Fibroblast of skin of right biceps (primary cell): ENCODE measurements at places on chromosomes 12 and 14.

- no peak for DNase-seq
These were observed 28.3 kb upstream of the ETFBKMT start for GRCh38 chr12:31631023-31631724.

GRCh38 chr14:36657399-36658122 lies 4.1 kb upstream of the PAX9 start:
- no peak for DNase-seq

DNA sequence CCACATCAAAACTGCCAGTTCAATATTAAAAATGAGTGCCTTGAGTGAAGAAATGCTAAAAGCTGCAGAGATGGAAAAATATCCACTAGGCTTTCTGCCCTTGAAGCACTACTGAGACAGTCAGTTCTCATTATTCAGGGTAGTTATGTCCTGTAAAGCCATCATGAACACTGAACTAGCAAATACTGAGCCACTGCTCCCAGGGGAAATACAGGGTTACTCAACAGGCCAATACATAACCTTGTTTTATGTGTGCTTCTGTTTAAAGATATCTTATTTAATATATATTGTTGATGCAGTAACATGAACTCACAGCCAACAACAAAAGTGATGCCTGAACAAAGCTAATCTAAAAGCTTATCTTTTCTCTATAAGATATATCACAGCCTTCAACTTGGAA lies 3.3 kb downstream of the RAD52 start:
- DNase-seq = no peak

GRCh38 chr14:100776681-100777365 lies 49.1 kb upstream of the MEG3 start:
- no peak for DNase-seq

DNA sequence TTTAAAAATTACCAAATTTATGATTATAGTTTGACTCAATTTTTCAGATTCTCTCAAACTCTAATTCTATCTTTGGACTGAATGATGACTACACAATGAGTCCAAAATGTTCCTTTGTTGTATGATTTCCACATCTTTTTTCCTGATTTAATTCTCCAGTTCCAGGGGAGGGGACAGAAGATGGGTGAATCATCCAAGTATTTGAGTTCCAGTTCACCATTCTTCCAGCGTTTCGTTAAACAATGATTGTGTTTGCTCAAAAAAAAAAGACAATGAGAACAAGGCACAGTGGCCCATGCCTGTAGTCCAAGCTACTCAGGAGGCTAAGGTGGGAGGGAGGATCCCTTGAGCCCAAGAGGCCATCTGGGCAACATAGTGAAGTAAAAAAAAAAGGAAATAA lies 23.8 kb downstream of the BAZ1A start:
- peak; percentile 72 for DNase-seq

- DNase-seq = no peak
These were observed 457.6 kb upstream of the RGS6 start for GRCh38 chr14:71474301-71475265.

- no peak for DNase-seq
These were observed 1.2 kb upstream of the HECTD1 start for GRCh38 chr14:31208546-31209424.

DNA sequence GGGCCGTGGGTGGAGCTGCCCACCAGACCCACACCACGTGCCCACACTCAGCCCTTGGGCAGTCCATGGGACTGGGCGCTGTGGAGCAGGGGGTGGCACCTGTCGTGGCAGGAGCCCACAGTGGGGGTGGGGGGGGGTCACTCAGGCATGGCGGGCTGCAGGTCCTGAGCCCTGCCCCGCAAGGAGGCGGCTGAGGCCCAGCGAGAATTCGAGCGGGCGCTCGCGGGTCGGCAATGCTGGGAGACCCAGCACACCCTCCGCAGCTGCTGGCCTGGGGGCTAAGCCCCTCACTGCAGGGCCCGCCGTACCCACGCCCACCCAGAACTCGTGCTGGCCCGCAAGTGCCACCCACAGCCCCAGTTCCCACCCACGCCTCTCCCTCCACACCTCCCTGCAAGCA lies 132.6 kb upstream of the GARIN2 start:
- DNase-seq = no peak

- peak; percentile 94 for DNase-seq
These were observed 105.3 kb upstream of the FOXG1 start for GRCh38 chr14:28661171-28661772.

GRCh38 chr14:23033251-23033727 lies 1.4 kb downstream of the PSMB5 start:
- DNase-seq = no peak

DNA sequence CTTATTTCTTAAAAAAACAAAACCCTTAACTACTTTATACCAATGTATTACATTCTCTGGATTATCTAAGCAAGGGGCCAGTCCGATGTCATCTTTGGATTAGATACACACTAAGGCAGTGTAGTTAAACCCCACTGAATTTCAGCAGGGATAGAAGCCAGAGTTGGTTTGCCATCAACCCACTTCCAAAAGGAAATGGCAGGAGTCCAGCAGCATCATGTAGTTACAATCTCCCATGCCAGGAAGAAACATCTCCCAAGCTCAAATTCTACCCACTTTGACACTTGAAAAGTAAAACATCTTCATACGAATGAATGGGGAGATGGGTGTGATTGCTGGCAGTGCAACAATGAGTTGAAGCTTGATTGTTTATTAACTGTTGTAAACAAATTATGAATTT lies 203.5 kb upstream of the PLXNC1 start:
- DNase-seq = no peak

DNA sequence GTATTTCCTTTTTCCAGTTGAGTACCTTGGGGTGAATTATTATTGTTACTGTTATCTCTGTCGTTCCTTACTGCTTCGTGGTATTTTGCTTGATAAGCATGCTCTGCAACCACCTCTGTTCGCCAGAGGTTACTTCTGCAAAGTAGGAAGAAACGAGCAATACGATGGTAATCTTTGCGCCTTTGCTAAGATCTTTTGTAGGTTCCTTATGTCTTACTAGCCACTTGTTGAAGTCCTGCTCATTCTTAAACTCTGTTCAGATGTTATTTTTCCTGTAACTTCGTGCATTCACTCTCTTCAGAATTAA lies 729 bp upstream of the M6PR start:
- DNase-seq = no peak

- no peak for DNase-seq
These were observed 190.8 kb upstream of the C14orf180 start for GRCh38 chr14:104388541-104389325.

- no peak for DNase-seq
These were observed 19.9 kb upstream of the KRT83 start for GRCh38 chr12:52341066-52341580.

GRCh38 chr12:57861967-57862366 lies 15.4 kb upstream of the CTDSP2 start:
- DNase-seq = no peak

- DNase-seq = peak; percentile 76
These were observed 2.1 kb upstream of the EMC9 start for GRCh38 chr14:24143511-24143910.

DNA sequence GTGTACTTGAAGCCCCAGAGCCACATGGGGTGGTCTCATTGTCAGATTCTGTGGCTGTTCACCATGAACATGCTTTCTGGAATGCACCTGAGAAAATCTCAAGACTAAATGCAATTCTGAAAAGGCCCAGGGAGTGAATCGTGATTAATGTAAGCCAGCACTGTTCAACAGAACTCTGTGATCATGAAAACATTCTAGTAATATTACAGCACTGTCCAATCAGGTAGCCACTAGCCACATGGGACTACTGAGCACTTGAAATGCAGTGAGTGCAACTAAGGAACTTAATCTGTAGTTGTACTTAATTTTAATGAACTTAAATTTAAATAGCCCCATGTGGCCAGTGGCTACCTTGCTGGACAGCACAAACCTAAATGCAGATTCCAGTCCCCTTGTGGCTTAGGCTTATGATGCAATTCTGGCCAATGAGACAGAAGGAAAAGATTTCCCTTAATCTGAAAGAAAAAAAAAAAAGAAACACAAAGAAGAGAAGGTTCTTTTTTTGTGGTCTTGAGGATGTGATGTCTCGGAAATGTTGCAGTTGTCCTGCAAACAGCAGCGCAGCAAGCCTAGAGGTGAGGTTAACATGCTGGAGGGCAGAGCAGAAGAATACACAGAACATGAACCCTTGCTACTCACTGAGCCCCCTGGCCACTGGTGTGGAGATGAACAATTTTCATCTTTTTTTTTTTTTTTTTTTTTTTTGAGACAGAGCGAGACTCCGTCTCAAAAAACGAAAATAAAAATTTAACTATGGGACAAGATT lies 48.2 kb downstream of the SPPL3 start:
- DNase-seq = peak; percentile 15

DNA sequence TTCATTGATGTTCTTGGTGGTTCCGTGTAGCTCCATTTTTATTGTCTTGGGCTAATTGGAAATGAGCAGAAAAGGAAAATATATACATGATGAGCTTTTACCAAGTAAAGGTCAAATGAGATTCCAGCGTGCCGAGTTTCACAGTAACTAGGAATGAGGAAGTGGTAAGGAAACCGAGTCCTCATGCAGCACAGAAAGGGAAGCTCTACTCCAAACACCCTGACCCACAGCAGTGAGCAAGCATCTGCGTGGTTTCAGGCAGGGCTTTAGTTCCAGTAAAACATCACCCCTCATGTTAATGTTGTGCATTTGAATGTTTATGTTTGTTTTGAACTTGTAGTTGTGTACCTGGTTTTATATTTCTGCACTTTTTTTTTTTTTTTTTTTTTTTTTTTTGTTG lies 208.0 kb downstream of the SLC41A2 start:
- DNase-seq = peak; percentile 81

- DNase-seq = no peak
These were observed 194.1 kb upstream of the PLEKHA5 start for GRCh38 chr12:18935371-18935965.

DNA sequence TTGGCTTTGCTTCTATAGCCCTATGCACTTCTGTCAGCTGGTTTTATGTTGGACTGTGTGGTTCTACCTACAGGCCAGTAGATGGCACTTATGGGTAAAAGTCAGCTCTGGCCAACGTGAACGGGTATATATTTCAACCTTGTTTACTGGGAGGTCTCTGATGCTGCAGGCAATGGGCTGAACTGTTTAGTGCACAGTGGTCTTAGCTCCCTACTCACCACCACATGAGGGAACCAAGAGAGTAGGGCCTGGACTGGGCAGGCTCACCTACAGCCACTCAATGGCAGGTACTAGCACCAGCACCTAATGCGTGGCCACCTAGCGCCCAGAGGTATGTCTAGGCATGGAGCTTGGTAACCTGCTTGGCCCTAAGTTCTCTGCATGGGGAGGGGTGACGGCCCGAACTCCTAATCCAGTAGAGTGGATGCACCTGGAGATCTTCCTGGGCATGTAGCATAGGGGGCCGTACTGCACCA lies 481.8 kb downstream of the TMEM117 start:
- DNase-seq = peak; percentile 23

DNA sequence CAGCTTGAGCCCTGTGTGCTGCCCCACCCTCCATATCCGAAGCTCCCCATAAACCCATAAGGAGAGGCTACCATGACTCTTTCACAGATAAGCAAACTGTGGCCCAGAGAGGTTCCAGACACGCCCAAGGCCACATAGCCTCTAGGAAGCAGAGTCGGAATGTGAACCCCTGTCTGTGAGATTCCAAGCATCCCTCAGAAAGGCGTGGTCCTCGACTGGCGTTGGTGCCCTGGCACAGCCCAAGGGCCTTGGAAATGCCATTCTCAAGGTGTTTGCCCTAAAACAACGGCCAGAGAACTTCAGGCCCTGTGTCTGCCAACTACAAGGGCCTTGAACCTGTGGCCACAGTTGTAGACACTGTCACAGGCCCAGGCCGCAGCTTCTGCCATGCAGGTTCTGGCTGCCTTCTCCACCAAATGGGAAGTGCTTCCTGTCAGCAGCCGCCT lies 8.5 kb upstream of the DIO3 start:
- no peak for DNase-seq

GRCh38 chr12:96297504-96297903 lies 102.7 kb downstream of the CDK17 start:
- DNase-seq = no peak

GRCh38 chr12:9809338-9809737 lies 17.9 kb upstream of the KLRF1 start:
- no peak for DNase-seq

DNA sequence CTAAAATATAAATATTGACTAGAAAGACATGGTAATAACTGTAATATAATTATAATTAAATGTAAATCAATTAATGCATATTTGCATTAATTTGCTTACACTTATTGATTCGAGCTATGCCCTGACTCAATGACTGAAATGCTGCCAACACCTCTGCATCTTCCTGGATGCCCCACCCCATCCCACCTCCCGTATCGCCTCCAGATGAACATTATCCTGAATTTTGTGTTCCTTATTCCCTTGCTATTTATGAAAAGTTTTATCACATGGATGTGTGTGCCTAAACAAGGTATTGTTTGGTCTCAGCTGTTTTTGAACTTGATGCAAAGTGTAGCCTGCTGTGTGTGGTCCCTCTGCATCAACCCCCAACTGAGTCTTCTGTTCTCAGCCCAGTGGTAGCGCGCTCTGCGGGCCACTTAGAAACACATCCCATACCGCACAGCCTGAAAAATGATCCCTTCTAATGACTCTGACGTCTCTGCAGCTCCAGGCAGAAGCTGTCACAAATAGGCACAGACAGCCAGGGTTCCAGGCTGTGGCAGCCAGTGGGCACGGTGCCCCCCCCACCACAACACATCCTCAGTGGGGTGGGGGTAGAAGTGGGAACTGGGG lies 96.5 kb downstream of the PRMT8 start:
- no peak for DNase-seq

- peak; percentile 34 for DNase-seq
These were observed 84.0 kb downstream of the ACTN1 start for GRCh38 chr14:68894802-68895703.

- no peak for DNase-seq
These were observed at the start of gene DNAJC22 for GRCh38 chr12:49346659-49347310. Gene DNAJC22, plus strand, starts transcription at chr12:49346888. Its CDS starts 1,985 bp downstream, at chr12:49348873.

- peak; percentile 34 for DNase-seq
These were observed 23.5 kb downstream of the FMNL3 start for GRCh38 chr12:49683599-49684309.

DNA sequence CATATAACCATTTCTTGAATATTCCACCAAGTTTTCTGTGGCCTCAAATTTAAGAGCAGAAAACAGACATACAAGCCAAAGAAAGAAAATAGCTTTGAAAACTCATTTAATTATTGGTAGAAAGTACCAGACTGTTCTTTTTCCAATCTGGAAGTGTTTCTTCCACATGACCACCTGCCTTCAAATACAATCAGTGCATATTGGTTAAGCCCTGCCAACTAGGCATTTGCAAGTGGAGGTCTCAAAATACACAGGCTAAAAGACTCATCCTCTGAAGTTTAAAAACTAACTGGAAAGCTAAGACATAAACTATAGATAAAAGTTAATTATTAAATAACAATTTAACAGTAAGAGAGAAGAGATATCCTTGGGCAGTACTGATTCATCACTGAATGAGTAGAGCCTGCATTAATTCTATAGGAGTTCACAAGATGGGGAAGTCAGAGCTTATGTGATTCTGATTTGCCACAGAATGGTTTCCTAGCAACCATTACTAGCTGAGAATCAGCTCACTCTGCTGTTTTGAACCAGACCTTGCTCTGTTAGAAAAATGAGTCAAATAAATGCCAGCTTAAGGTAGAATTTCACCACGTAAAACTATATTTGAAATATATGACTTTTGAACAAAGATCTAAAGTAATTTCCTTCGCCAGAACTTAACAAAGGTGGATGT lies 433.8 kb downstream of the FUT8 start:
- no peak for DNase-seq
